ENCODE measurements at places on chromosomes 7 and 10.

GRCh38 chr10:119314061-119314460, 106.7 kb downstream of the GRK5 start:
- DNase-seq: no peak

DNA sequence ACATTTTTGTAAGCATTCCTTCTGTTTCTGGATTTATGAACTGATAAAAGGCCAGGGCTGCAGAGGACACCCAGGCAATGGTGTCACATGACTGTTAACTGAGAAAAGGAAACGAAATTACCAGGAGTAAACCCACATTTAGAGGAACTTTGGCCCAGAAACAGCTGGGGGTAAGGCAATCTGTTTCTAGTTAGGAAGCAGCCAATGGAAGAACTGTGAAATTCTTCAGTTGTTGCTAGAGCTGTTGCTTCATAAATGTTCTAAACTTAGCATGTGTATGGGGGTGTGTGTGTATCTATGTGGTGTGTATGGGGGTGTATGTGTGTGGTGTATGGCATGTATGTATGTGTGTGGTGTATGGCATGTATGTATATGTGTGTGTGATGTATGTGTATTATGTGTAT, 11.8 kb upstream of the PDCD4 start:
- DNase-seq: no peak

GRCh38 chr10:92691591-92692079, 1.9 kb downstream of the HHEX start:
- no peak for DNase-seq

GRCh38 chr7:95553939-95554338, 42.4 kb downstream of the PDK4 start:
- DNase-seq: no peak

GRCh38 chr7:46032942-46033341, 111.9 kb upstream of the IGFBP3 start:
- DNase-seq: no peak

GRCh38 chr7:77684030-77684429, 12.2 kb upstream of the RSBN1L start:
- no peak for DNase-seq
